NCI-H2107 (cell line): ENCODE measurements at places on chromosomes 13 and 19.

DNA sequence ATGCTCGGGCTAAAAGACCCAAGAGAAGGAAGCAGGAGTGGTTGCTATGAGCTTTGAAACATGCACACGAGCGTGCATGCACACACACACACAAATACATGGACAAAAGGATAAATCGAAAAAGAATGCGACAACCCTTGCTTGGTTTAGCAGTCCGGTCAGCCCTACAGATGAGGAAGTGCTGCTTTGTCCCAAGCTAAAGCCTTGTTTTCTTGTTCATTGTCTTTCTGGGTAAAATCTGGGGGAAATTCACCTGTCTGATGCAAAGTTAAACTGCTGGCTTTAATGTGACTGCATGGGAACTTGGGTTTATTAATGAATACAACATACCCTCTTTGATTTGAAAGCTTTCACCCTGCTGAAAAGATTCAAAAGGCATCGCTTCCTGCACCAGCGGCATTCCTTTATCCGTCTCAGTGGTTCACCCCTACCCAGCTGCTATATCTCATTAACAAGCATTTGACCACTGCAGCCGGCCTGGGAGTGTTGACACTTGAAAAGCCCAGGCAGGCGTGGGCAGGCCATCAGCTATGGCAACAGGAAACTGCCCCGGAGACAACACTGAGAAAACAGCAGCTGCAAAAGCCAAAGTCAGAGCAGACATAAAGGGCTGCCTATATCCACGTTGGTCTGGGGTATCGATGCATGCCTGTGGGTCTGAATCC, 301.7 kb downstream of the NDFIP2 start:
- DNase-seq, result no peak

DNA sequence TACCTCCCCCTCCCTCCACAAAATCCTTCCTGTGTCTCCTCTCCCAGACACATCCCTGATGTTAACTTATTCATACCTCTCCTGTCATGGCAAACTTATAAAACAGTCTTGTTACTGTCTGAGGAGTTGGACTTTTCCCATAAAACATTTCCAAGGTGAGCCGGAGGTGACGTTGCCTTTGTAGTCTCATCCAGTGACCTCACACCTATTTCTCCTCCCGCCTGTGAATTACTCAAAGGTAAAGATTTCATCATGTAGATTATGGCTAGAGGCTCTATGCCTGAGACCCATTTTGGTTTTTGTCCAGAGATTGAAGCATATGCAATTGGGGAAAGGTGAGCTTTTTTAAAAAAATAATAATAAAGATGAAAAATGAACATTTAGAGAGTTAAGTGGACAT, 529.0 kb downstream of the MYO16 start:
- no peak for DNase-seq

DNA sequence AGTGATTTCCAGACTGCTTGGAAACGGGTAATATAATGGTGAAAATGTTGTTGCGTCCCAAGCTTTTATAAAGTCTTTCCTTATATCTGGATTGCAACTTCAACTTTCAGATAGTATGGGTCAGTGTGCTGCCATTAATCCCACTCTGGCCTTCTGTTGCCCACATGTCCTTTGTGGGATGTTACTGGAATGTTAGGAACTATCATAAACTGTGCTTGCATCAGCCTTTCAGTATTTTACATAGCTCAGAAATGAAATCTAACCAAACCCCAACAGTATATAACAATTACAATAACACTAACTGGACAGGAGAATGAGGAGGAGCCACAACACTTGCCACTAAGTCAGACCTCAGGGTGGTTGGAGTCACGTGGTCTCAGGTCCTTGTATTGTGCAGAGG, 78.9 kb downstream of the LNX2 start:
- no peak for DNase-seq

DNA sequence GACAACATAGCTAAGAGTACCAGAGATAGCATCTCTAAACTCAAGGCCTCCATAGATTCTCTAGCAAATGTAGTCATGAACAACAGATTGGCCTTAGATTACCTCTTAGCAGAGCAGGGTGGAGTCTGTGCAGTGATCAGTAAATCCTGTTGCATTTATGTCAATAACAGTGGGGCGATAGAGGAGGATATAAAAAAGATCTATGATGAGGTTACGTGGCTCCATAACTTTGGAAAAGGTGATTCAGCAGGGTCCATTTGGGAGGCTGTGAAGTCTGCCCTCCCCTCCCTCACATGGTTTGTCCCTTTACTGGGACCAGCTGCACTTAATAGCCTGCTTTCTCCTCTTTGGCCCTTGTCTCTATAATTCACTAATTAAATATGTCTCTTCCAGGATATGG, 1.4 kb downstream of the ERVV-1 start:
- DNase-seq, result no peak

- DNase-seq, result no peak
These were observed 48.9 kb downstream of the TPP2 start for GRCh38 chr13:102645701-102646100.

DNA sequence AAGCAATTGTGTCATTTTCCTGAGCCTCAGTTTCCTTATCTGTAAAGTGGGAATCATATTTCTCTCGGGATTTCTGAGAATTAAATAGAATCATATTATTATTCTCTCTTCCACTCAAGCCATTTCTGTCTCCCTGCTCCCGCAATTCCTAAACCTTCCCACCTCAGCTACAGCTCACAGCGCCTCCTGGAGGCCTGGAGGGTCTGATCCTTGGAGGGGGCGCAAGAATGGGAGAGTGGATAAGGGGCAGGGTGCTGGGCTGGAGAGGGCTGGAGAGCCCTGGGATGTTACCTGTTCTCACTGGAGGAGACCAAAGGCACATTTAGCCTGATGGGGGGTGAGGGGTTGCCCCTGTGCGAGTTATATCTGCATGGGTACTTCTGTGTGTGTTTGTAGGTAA, 31.1 kb upstream of the CYP2S1 start:
- DNase-seq, result no peak

DNA sequence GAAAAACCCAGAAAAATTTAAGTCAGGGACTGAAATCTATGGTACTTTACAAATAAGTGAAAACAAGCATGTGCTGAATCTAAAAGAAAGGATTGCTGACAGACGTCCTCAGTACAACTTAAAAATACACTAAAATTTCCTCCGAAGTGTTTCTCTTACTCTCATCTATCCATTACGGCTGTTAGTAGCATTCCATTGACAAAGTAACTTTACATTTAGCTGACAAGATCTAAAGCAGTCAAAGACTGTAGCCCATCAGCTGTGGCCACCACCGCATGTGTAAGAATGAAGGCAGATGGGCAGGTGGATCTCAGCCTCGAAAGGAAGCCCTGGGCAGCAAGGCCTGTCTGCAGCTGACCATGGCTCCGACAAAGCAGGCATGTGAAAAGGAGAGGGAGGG, 59.0 kb downstream of the FLT1 start:
- DNase-seq, result no peak

DNA sequence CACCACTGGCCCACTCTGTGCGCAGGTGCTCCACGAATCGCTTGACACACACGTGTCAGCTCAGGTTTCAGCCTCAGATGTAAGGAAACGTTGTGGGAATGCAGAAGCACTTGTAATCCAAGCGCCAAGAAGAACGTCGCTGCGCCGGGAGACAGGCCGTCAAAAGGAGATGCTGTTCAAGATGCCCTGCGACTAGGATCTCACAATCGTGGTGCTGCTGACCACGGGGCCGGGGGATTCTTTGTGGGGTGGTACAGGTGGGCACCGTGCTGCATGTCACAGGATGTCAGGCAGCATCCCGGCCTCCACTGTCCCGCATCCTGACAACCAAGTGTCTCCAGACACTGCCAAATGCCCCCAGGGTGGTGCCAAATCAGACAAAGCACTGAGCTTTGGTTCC, 16.9 kb upstream of the SIGLEC11 start:
- DNase-seq, result peak; percentile 11

- DNase-seq, result no peak
These were observed 1.7 kb downstream of the CLC start for GRCh38 chr19:39736088-39736487.

DNA sequence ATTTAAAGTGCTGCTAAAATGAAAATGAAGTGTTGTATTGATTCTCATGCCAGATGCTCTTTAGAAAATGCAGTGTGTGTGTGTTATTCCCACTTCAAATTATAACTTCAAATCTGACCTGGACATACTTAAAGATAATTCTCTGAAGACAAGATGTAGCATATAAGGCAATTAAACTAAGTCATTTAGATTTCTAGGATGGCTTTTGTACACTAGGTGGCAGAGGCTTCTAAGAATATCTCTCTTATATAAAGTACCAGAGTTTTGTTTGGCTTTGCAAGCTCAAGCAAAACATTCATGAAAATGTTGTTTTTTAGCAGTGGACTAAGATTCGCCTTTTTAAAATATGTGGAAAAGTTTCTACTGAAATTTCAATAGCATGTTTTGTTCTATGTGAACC, 407.2 kb downstream of the GPC5 start:
- DNase-seq, result no peak

GRCh38 chr19:13894552-13894951, 11.4 kb downstream of the BRME1 start:
- no peak for DNase-seq

- no peak for DNase-seq
These were observed 60.7 kb downstream of the ZAR1L start for GRCh38 chr13:32254416-32254815.

GRCh38 chr19:50534478-50534877, 20.8 kb upstream of the ASPDH start:
- no peak for DNase-seq

- no peak for DNase-seq
These were observed 257.5 kb upstream of the STARD13 start for GRCh38 chr13:33543089-33543459.

DNA sequence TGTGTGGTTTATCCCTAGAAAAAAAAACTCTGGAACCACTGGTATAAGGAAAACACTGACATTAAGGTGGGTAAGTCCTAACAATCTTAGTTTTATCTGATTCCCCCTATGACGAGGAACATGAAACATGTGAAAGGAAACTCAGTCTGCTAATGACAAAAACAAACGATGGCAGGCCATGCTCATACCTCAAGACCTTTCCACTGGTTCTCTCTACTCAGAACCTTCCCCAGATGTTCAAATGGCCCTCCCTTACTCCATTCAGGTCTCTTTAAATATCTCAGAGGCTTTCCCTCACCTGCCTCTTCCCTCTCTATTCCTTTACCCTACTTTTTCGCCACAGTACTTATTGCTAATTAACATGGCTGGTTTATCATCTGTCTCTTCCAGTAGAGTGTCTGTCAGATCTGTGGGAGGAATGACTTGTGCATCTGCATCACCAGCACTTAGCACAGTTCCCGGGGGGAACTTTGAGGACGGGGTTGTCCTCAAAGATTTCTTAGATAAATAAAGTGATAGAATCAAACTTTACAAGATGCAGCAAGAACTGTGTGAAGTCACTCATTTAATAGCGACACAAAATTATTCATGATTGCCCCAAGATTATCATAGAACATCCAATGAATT, 1.5 kb downstream of the TUBGCP3 start:
- DNase-seq, result no peak

GRCh38 chr13:99909836-99910619, 61.5 kb downstream of the ZIC5 start:
- DNase-seq, result no peak

- no peak for DNase-seq
These were observed 21.6 kb downstream of the RAB20 start for GRCh38 chr13:110539894-110540293.

DNA sequence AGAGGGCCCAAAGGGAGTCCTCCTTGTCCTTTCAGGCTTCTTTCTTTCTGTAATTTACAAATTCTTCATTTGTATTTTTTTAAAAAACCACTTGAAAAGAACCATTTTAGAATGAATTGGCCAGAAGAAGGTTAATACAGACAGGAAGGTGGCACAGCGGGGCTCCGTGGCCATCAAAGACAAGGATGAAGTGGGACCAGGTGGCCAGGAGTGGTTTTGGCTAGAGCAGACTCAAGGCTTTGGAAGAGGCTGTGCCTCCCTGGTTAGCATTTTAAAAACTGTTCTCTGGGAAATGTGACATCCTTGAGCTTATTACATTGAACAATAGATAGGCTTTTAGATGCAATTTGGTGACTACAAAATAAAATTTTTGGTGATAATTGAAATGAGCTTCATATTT, 48.4 kb downstream of the ATP8A2 start:
- DNase-seq, result peak; percentile 24

GRCh38 chr13:47170971-47171370, 274.1 kb upstream of the HTR2A start:
- no peak for DNase-seq

DNA sequence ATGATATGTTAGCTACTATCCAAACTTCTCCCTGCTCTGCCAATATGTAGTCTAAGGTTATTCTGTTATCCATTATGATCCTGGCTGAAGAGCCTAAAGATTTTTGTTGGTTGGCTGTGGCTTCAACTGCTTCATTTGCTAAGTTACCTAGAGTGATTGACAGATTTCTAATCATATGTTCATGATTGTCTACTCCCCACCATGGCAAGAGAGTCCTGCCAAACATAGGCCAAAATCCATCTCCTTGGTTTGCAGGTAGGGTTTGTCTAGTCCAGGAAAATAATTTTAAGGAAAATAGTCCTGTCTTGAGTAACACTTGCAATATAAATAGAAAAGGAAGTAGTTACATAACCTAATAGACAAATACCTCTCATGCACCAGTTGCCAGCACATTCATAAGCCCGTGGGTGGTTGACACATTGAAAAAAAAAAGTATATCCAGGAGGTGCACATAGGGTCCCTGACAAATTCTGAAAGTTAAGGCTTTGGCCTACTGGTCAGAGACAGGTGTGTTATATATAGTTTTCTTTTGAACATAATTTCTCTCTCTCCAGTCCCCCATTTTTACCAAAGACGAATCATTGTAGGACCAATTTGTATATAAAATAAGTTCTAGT, 5.4 kb upstream of the CBY2 start:
- DNase-seq, result no peak

- no peak for DNase-seq
These were observed 1935.4 kb upstream of the PCDH20 start for GRCh38 chr13:63351081-63351480.

DNA sequence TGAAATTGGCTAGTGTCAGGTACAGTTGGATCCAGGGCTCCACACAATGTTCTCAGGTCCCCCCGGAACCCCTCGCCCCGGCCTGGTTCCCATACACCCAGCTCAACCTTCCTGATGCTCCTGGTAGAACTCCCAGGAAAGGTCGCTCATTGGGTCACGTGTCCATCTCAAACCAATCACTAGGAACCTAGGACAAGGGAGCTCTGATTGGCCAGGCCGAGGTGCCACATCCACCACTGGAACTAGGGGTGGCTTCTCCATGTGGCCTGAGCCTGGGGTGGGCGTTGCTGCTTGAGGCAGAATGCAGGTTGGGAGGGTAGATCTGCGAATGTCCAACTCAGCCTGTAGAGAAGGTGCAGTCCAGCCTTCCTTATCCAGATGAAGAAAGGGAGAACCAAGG, 6.9 kb upstream of the MEF2B start:
- DNase-seq, result no peak
